Stimulated activated CD4-positive, alpha-beta T cell treated with anti-CD3 and anti-CD28 coated beads, Interleukin-1b, Interleukin-23, amount 100 ng/mL, for 48 hours (primary cell): ENCODE measurements at places on chromosomes 1 and 21.
A peak's percentile ranks its signal among the peaks of the same experiment; 100 is the strongest.

GRCh38 chr1:179082333-179082998, 596 bp downstream of the TOR3A start:
- DNase-seq: peak; percentile 12

DNA sequence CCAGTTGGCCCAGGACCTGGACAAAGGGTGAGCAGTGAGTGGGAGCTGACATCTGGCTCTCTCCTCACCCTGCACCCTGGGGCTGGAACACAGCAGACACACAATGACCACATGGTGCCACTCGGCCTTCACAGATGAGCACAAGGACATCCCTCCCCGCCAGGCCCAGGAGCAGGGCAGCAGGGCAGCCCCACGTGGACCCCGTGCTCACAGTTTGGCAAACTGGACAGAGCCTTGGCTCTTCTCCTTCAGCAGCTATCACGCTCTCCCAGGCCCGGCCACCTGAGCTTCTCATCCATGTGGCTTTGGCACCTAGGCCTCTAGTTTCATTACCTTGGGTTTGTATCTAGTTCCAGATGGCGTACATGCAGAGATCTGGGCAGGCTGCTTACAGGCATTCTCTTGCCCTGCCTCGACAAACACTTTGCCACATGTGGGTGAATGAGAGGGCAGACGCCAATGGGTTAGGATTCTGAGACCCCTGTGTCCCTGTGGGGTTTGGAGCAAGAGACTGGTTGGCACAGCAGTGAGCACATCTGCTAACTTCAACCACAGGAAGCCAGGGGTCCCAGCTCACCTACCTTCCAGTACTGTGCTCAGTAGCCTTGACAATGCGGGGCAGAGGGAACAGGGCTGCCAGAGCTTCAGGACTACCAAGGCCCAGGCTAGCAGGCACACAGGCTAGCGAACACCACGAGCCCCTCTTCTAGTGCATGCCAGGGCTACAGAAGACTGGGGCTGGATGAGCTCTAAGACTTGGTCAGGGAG, 3.4 kb upstream of the PTPRF start:
- no peak for DNase-seq

- DNase-seq: no peak
Measured at GRCh38 chr1:240314845-240315801, 223.4 kb downstream of the FMN2 start.

DNA sequence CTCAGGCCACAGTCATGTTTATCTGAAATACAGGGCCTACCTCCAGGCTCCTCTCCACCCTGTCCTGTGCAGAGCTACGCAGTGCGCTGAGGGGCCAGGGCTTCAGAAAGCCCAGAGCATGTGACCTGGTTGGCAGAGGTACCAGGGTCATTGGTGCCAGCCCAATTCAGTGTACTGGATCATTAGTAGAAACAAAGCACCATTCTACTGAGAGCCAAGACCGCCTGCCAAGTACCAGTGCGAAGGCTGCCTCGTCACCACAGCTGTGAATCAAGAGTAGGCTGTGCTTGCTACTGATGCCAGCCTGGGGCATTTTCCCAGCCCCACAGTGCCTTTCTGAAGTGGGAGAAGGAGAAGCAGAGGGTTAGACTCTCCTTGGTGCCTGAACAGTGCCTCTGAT, 59.8 kb downstream of the CAPN9 start:
- no peak for DNase-seq

DNA sequence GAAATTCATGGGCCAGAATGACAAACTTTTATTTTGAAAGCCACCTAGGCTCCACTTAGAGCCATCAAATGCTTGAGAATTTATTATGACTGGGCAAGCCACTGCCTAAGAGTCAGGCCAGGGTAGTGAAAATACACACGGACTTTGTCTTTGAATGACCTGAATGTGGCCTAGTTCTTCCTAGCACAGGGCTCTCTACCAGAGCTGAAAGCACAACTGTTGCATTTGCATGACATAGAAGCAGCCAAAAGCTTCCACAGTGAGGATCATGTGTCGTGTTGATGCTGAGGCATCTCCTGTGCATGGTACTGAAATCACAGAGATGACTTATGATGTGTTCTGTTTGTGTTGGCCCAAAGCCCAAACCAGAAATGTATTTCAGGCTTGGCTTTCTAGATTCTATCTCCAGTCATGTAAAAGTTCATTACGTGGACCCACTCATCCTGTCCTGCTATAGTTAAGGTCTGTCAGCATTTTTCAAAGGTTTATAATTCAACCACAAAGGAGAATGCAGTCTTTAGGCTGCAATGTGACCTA, 164.0 kb upstream of the UBE2U start:
- no peak for DNase-seq

- no peak for DNase-seq
Measured at GRCh38 chr1:58814251-58815068, 30.6 kb upstream of the JUN start.

DNA sequence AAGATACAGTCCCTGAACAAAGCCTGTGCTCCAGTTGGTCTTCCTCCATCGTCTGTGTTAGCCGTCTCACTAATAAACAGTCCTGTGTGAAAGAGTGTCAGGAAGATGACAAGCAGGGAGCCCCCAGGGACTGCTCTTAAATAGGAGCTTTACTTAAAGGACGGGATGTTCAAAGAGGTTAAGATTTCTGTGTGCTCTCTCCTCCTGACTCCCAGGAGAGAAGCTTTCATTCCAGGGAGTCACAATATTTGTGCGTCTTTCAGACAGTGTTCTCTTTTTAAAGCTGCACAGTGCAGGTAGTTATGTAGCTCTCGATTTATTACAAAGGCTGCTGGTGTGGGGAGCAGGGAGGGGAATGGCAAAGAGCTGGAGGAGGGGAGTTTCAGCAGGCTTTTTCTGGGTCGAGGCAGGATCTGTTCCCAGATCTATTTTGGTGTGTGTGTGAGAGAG, 43.5 kb downstream of the STYXL2 start:
- DNase-seq: no peak

GRCh38 chr1:70142075-70142474, 63.3 kb downstream of the LRRC40 start:
- no peak for DNase-seq

GRCh38 chr1:95340061-95340460, 106.1 kb downstream of the RWDD3 start:
- no peak for DNase-seq

- DNase-seq: no peak
Measured at GRCh38 chr1:235854347-235854746, 12.4 kb downstream of the LYST start.

- DNase-seq: no peak
Measured at GRCh38 chr1:108208724-108209446, 8.7 kb upstream of the SLC25A24 start.

- no peak for DNase-seq
Measured at GRCh38 chr1:91821126-91821868, 64.7 kb downstream of the TGFBR3 start.
